ENCODE measurements at places on chromosomes 5 and 9.

- peak; percentile 29 for DNase-seq
These were observed 211.4 kb upstream of the FTMT start for GRCh38 chr5:121640298-121640697.

GRCh38 chr5:163670036-163670435 is 164.6 kb downstream of the MAT2B start:
- DNase-seq = no peak

GRCh38 chr5:34412736-34413135 is 243.4 kb upstream of the RAI14 start:
- no peak for DNase-seq

- no peak for DNase-seq
These were observed 99.4 kb downstream of the OXCT1 start for GRCh38 chr5:41770799-41771198.

GRCh38 chr9:129751841-129752801 is 721 bp downstream of the PTGES start:
- peak; percentile 43 for DNase-seq

GRCh38 chr9:131997779-131998178 is 81.9 kb downstream of the MED27 start:
- no peak for DNase-seq
